ENCODE measurements at places on chromosomes 2 and 18.

- DNase-seq = no peak
Observed at GRCh38 chr2:20580690-20581437, 70.0 kb downstream of the HS1BP3 start.

- no peak for DNase-seq
Observed at GRCh38 chr2:71746946-71747501, 293.7 kb downstream of the DYSF start.

- no peak for DNase-seq
Observed at GRCh38 chr2:177245010-177245422, 19.5 kb downstream of the NFE2L2 start.

DNA sequence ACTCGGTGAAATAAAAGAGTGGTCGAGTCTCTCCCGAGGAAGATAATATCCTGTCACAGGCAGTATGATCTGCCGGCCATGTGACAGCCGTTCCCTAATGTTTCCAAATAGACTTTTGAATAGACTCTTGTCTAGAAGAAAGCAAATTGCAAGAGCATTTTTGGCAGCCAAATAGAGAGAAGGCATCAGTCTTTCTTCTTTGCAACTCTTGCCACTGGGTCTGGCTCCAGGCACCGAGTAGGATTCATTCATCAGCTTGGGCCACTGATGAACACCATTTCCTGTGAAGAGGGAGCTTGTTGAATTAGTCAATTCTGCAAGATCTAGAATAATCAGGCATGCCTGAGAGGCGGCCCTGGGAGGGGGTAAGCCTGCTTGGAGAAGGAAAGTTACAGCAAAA, 165.6 kb downstream of the KLHL29 start:
- no peak for DNase-seq

GRCh38 chr2:8571301-8571791, 110.5 kb upstream of the ID2 start:
- no peak for DNase-seq

- no peak for DNase-seq
Observed at GRCh38 chr2:134314681-134315368, 61.0 kb downstream of the MGAT5 start.

DNA sequence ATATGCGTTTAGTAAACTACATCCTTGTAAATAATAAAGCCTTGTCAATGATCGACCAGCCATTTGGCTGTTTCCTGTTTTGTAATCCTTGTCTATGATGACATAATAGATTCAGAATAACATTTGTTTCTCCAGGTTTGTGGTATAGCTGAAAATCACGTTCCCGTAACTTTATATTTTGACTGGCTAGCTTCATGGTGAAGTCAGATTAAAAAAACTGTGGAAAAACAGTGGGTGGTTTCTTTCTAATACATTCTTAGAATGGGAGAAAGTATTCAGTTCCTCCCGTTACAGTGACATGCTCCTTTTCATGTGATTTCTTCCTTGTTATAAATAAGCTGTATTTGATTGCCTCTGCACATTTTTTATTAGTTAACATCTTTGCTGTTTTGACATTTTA, 366.9 kb downstream of the NYAP2 start:
- DNase-seq = no peak

GRCh38 chr2:127185705-127186104, 34.4 kb downstream of the CYP27C1 start:
- DNase-seq = no peak

DNA sequence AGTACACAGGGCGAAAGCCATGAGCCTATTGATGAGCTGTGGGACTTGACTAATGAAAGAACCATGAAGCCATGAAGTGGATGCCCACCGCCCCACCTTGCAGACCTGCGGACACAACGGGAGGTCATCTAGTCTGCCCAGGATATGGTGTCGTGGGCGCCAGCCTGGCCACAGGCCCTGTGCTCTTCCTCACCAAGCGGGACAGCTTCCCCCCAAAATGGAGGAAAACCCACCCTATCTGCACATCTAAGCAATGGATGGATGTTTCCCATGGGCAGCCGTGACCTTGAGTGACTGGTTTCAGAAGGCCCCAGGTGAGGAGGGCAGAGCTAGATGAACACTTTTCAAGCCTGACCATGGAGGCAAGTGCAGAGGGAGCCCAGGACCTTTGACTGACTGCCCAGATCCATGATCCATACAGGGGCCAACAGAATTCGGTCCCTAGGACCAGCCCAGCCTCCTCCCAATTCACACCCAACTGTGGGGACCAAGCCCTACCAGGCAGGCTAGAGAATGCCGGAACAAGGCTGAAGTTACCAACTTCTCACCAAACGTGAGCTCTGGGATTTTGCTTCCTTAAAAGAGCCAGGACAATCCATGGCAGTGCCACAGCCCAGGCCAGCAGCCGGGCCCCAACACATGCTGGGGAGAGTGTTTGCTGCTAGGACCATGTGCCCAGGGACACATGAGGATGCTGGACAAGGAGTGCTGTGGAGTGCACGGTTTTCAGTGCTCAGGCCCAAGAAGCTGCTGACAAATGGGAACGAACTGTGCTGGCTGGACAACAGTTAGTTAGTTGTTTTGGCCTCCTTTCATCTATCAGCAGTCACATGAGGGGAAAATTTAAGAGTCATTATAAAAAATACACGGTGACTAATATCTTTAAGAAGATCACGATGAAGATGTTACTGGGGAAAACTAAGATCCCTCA, 249.4 kb downstream of the HDAC4 start:
- no peak for DNase-seq

- no peak for DNase-seq
Observed at GRCh38 chr2:121483021-121483420, 47.7 kb upstream of the RNU4ATAC start.

DNA sequence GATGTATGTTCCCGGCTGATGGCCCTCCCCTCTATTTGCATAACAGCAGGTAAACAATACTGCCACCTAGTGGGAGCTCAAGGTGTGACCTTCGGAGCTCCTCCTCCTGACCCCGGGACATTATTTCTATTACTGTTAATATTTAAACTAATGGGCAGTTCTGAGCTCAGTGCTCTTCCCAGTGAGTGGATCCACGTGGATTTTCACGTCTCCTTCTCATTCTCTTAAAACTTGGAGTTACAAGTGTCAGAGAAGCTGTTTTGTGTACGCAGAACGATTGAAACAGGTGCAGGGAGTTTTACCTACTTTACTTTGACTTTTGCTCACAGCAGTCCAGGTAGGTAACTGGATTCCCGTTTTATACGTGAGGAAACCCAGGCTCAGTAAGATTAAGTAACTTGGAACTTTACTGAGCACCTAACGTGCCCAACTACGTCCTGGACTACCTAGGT, 127.3 kb downstream of the PRKCE start:
- peak; percentile 41 for DNase-seq

- DNase-seq = no peak
Observed at GRCh38 chr2:233474308-233475160, 92.0 kb downstream of the USP40 start.

- DNase-seq = no peak
Observed at GRCh38 chr2:208274748-208275147, 8.7 kb downstream of the PIKFYVE start.

- DNase-seq = no peak
Observed at GRCh38 chr18:63312019-63312409, 7.6 kb downstream of the BCL2 start.

GRCh38 chr2:163595028-163595427, 140.8 kb downstream of the FIGN start:
- DNase-seq = no peak

DNA sequence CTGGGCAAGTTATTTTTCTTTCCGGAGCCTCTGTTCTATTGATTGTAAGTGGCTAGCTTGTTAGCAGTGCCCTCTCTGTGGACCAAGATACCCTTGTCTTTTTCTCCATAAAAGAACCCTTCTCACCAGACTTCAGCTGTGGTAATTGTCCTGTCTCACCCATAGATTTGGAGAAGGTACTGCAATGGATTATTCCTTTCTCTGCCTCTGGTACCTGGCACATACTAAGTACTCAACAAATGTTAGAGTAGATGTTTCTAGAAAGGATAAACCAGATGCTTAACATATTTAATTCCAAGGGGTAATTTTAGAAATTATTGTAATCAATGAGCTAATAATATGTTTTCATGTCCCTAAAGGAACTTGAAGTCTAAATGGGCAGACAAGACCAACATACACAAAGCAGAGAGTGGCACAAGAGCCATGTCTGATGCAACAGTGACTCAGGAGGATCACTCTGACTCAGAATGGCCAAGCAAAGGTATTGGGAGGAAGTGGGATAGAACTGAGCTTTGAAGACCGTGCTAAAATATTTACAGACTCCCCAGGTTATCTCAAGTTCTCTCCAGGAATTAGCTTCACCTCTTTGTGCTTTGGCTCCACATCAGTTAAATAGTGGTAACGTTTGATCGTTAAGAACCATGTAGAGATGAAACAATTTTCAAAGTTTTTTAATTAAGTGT, 129.7 kb upstream of the OSR1 start:
- DNase-seq = no peak

DNA sequence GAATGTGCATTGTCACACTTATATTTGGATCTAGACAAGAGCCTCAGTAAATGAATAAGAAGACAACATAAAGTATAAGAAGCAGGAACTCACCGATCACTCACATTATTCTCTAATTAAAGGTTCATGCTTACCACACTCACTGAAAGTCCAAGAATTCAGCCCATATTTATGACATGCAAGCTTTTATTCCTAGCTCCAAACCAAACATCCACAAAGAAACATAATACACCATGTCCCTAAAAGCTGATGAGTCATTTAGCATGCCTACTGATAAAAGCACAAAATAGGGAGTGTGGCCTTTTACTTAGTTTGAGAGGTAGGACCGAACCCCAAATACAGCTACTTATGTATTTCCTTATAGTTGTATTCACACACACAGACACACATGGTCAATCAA, 1094.6 kb upstream of the CDH2 start:
- no peak for DNase-seq

- no peak for DNase-seq
Observed at GRCh38 chr18:63409301-63409700, 13.0 kb downstream of the VPS4B start.

- DNase-seq = no peak
Observed at GRCh38 chr2:177315364-177315763, 50.8 kb upstream of the NFE2L2 start.

DNA sequence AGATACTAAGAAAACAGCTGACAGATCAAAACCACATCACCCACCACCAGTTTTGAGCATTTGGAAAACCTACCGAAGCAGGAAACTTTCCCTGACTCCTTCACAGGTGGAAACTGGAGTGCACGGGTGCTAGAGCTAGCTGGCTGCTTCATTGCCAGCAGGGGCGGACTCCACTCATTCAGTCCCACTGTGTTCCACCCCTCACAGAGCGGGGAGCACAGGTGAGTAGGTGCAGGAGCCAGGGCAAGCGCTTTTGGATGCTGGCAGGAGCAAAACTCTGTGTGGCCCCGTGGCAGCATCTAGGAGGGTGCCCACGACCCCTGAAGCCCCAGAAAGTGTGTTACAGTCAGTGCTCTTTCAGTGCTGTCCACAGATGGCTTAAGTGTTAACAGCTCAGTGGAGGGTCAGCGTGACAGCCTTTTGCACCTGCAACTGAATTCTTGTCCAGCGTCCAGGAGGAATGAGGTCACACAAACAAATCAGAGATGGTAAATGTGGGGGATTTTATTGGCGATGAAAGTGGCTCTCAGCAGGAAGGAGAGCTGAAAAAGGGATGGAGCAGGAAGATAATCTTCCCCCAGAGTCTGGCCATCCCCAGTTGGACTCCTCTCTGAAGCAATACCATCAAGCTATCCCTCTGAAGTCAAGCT, 71.1 kb downstream of the TMEM163 start:
- DNase-seq = no peak

- no peak for DNase-seq
Observed at GRCh38 chr2:175195012-175195411, 13.5 kb upstream of the ATP5MC3 start.

DNA sequence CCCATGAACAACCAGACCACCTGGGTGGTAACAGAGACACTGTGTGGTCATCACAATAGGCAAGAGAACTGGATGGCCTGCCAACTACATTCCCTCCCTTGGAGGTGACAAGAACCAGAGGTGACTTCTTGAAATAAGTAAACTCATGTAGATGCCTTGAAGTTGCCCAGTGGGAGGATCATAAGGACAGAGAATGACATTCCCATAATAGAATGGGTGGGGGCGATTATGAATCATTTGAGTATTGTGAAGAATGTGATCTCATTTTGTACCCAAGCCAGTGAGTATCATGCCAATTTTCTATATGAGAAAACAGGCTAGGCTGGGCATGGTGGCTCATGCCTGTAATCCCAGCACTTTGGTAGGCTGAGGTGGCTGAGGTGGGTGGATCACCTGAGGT, 211.4 kb upstream of the GYPC start:
- DNase-seq = no peak

DNA sequence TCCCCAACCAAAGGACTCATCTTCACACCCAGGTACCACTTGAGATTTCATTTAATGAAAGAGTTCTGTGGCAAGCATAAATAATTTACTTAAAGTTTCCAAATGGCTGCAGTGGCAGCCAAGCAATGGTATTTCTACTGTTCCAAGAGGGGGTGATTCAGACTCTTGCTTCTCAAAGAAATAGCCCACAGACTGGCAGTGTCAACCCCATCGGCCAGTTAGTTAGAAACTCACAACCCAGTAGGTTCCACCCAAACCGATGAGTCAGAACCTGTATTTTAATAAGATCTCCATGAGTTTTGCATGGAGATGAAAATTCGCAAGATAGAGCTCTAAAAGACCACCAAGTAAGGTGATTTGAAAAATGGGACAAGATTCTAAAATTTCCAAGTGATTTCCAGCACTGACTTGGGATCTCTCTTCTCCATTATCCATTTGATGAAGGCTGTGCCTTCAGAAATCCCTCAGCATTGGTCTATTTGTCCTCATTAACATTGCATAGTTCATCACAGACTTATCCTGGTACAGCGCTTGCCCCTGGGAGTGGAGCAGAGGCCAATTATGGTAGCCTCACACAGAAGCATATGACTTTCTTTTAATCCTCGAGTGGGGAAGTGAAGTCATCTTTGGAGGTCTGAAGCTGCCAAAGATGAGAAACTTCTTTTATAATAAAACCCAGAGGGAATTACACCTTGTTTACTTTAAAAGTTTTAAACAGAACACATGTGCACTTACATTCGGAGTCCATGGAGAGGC, 361.4 kb upstream of the ID2 start:
- DNase-seq = no peak

DNA sequence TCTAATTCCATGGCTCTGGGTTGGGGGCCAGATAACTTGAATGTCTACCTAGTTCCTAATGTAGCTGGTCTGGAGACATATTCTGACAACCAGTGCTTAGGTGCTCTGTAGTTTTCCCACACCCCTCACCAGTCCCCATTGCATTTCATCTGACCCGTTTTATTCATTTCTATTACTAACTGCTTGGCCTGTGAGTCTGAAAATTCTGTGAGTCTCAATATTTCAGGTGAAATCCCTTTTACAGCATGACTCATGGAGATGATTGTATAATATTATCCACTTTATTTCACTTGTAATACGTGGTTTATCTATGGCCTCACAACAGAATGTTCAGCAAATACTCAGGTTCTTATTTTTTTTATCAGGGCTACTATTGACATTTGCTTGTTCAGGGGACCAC, 103.7 kb upstream of the UGP2 start:
- no peak for DNase-seq

- no peak for DNase-seq
Observed at GRCh38 chr2:73917696-73918207, 8.9 kb upstream of the DGUOK start.

GRCh38 chr2:191539068-191539467, 138.9 kb upstream of the NABP1 start:
- no peak for DNase-seq

GRCh38 chr2:161373942-161374341, 42.2 kb upstream of the TBR1 start:
- no peak for DNase-seq

- DNase-seq = no peak
Observed at GRCh38 chr2:192288295-192288694, 93.6 kb upstream of the TMEFF2 start.

All from stimulated activated CD4-positive, alpha-beta T cell treated with anti-CD3 and anti-CD28 coated beads, Interleukin-1b, Interleukin-23, amount 100 ng/mL, for 1 hour (primary cell).